ENCODE measurements at places on chromosomes 2 and 18.

GRCh38 chr2:183034806-183035205, 3.5 kb downstream of the NCKAP1 start:
- DNase-seq, result no peak

- DNase-seq, result no peak
These were observed 39.0 kb downstream of the RALB start for GRCh38 chr2:120291401-120292311.

DNA sequence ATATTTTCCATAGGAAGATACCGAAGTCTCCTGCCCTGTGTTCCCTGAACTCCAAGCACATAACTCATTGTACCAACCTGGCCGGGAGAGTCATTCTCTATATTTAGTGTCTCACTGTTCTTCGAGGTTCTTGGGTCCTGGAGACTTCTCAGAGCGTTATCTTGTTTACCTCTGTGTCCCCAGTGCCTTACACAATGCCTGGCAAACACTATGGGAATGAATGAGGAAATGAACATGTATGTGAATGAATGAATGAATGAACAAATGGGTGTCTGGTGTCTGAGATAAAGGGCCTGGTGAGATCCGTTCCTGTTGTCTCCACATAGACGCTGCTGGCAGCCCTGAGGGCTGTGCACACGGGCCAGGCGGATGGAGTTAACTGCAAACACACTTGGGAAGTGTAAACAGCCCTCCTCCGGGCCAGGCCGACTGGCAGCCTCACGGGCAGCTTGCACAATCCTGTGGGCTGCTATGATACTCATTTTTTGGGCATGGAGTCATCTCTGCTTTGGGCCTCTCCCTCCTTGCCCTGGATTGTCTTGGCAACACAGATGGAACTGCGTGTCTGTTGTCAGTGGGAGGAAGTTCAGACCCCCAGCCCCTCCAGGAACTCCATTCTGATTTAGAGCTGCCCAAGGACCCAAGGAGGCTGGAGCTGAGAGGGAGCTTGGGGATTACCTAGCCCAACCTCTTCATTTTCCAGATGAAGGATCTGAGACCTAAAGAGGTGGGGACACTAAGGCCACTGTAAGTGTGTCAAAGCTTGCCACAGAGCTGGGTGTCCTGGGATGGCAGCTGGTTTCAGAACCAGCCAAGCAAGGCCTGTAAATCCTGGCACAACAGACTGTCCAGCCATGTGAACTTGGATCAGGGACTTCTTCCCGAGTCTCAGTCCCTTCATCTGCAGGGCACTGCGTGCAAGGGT, 124.4 kb downstream of the INHBB start:
- DNase-seq, result no peak

DNA sequence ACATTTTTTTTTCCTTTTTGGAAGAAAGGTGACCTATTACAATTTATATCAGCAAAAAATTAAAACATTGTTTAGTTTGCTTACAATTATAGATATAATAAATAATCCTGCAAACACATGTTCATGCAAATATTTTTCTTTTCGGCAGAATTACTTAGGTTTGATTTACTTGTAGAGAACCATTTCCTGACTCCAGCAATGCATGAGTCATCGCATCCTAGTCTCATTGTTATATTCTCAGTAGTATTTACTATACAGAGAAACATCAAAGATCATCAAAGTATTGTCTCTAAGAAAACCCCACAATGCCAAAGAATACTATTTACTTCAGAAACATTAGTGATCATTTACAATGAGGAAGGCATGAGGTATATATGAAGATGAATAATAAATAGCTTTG, 40.4 kb upstream of the MTIF2 start:
- DNase-seq, result no peak

GRCh38 chr2:11393711-11394236, 49.3 kb upstream of the ROCK2 start:
- no peak for DNase-seq

GRCh38 chr2:61959381-61960293, 54.2 kb downstream of the COMMD1 start:
- no peak for DNase-seq

DNA sequence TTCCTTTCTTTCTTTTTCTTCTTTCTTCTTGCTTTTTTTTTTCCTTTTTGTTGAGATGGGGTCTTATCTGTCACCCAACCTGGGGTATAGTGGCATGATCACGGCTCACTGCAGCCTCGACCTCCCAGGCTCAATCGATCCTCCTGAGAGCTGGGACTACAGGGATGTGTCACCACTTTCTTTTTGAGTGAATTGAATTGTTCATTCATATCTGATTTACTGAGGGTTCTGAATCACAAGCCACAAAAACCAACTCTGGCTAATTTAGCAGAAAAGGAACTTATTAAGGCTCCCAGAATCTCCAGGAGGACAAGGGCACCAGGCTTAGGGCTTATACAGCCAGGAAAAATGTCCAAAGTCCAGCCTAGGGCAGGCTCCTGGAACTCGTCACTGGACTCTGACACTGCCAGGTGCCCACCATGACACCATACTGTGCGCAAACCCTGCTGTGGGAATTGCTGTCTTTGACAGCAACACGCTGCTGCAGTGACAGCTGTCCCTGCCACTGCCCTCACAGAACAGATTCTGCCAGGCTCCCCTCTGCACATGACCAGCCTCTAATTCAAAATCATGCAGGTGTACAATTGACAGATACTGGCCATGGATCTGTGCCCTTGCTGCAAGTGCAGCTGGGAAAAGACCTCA, 42.9 kb upstream of the EML6 start:
- no peak for DNase-seq

- no peak for DNase-seq
These were observed 614.0 kb downstream of the SLC4A3 start for GRCh38 chr2:220241423-220241822.

DNA sequence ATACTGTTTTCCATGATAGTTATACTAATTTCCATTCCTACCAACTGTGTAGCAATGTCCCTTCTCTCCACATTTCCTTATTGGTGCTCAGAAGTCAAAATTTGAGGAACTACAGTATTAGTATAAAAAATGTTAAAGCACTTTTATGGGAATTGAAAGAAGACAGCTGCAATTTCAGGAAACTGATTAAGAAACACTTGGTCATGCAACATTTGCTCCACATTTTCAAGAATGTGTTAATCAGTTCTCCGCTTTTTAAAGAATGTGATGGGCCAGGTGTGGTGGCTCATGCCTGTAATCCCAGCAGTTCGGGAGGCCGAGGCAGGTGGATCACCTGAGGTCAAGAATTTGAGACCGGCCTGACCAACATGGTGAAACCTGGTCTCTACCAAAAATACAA, 33.6 kb upstream of the MGAT4A start:
- no peak for DNase-seq

GRCh38 chr2:64695721-64696261, 42.1 kb upstream of the SERTAD2 start:
- no peak for DNase-seq

DNA sequence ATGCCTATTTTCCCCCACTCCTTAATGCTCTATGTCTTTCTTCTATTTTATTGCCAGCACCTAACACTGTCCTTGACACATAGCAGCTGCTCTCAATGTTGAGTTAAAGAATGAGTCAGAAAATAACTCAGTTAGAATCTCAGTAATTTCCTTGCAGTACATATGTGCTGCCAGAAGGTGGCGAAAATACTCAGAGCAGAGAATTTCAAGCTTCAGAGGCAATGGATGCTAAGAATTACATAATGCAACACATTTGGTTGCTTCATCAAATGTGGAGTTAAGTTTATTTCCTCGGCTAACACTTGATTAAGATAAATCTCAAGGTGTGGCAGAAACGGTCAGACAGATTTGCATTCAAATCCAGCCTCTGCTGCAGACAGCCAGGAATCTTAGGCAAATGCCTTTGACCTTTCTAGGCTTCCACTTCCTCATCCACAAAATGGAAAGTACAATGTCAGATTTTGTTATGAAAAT, 105.6 kb downstream of the VSNL1 start:
- no peak for DNase-seq

GRCh38 chr2:105378921-105379383, 19.9 kb downstream of the FHL2 start:
- DNase-seq, result no peak
